Activated CD8-positive, alpha-beta T cell treated with anti-CD3 and anti-CD28 coated beads for 36 hours (primary cell): ENCODE measurements at places on chromosomes 12 and 14. TPM values are rescaled to one million over a fixed set of nuclear protein-coding genes. Genes with fewer than 3 reads are reported as not detected.

NELL2 gene
- total RNA-seq: 106 TPM

GLI1 gene
- total RNA-seq: 0.83 TPM

GRCh38 chr12:92224685-92225331 is 79.2 kb upstream of the BTG1 start:
- peaks cover 12% of the 10 kb centered on the region for H3K4me1 ChIP-seq
- peaks cover 2% of the 10 kb centered on the region for H3K36me3 ChIP-seq
- H3K27me3 ChIP-seq: no peaks in the 10 kb centered on the region
- no peak overlapping the region for H3K27ac ChIP-seq
- H3K4me3 ChIP-seq: no peak overlapping the region
- DNase-seq: peak; percentile 21

MON2 gene
- total RNA-seq: 29.0 TPM

DNA sequence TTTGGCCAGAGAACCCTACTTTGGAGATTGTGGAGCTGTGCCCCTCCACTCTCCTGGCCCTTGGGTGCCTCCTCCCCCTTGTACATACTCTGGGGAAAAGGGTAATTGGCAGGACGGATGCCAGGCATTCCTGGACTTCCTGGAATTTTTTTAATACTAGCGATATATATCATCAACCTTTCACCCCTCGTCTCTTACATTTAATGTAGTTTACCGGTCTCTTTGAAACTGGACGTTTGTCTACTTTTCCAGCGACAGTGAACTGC is 767 bp upstream of the CRY1 start:
- peaks cover 3% of the 10 kb centered on the region for H3K27me3 ChIP-seq
- H3K4me3 ChIP-seq: no peak overlapping the region
- H3K36me3 ChIP-seq: peaks cover 2% of the 10 kb centered on the region
- DNase-seq: no peak

DNA sequence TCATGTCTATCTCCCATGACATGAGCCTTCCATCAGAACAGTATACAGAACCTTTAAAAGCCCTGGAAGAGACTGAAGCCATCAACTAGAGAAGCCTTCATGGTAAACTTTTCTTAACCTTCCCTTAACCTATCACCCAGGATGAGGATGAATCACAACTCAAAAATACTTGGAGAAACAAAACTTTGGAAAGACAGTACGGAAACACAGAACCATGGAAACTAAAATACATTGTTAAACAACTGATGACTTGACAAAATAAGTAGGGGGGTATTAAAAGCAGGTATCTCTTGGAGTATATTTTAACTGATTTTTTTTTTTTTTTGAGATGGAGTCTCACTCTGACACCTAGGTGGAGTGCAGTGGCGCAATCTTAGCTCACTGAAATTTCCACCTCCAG is 8.7 kb downstream of the TM7SF3 start:
- peaks cover 27% of the 10 kb centered on the region for H3K4me1 ChIP-seq
- no peak overlapping the region for H3K27ac ChIP-seq
- no peaks in the 10 kb centered on the region for H3K27me3 ChIP-seq
- H3K36me3 ChIP-seq: peaks cover 12% of the 10 kb centered on the region
- no peak for DNase-seq
- H3K4me3 ChIP-seq: no peak overlapping the region

- peaks cover 11% of the 10 kb centered on the region for H3K36me3 ChIP-seq
- H3K4me3 ChIP-seq: no peak overlapping the region
- peaks cover 30% of the 10 kb centered on the region for H3K4me1 ChIP-seq
- H3K27me3 ChIP-seq: no peaks in the 10 kb centered on the region
Measured at GRCh38 chr12:108611884-108612415, 14.1 kb upstream of the TMEM119 start.

LTBP2 gene
- 0.04 TPM for total RNA-seq

KLHL33 gene
- total RNA-seq: 0.54 TPM

TMEM63C gene
- 3.6 TPM for total RNA-seq

DNA sequence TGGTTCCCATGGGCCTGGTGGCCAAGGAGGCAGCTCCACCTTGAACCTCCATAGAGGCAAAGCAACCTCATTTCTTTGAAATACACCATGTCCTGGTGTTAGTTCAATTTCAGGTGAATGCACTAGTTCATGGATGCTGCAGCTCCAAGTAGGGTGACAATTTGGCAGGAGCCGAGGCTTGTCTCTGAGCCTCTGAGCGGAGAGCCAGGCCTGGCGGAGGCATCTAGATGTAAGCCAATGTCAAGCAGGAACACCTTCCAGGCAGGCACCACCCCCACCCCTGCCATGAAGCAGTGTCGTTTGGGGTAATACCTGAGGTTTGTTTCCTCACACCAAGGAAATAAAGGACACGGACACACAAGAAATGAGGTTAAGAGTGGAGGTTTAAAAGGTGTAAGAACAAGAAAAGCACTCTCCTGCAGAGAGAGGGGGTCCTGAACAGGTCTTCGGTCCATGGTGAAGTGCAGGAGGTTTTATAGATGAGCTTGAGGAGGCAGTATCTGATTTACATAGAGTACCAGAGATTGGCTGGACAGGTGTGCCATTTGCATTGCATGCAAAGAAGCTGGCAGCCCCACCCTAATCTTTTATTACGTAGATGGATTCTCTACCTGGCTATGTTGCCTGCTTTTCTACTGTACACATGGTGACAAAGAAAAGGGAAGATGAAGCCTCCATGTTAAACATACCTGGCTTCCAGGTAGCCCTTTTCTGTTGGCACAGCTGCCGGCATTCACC is 60.3 kb downstream of the RIN3 start:
- no peak overlapping the region for H3K27ac ChIP-seq
- peaks cover 58% of the 10 kb centered on the region for H3K36me3 ChIP-seq
- H3K4me3 ChIP-seq: no peak overlapping the region
- DNase-seq: no peak
- peaks cover 82% of the 10 kb centered on the region for H3K4me1 ChIP-seq

KRT75 gene
- not detected for total RNA-seq

GRCh38 chr12:91367234-91367849 is 184.7 kb upstream of the DCN start:
- no peaks in the 10 kb centered on the region for H3K27me3 ChIP-seq
- H3K4me3 ChIP-seq: no peak overlapping the region
- no peaks in the 10 kb centered on the region for H3K4me1 ChIP-seq
- H3K27ac ChIP-seq: no peak overlapping the region

NFATC4 gene
- total RNA-seq: 2.0 TPM

SERPINA9 gene
- not detected for total RNA-seq

- no peaks in the 10 kb centered on the region for H3K27me3 ChIP-seq
- no peaks in the 10 kb centered on the region for H3K4me1 ChIP-seq
- H3K36me3 ChIP-seq: no peaks in the 10 kb centered on the region
Measured at GRCh38 chr12:45561488-45561887, 168.0 kb upstream of the ARID2 start.

CMA1 gene
- 0.34 TPM for total RNA-seq

GRCh38 chr12:31773223-31773750 is 44.5 kb upstream of the AMN1 start:
- H3K27me3 ChIP-seq: no peaks in the 10 kb centered on the region
- H3K36me3 ChIP-seq: no peaks in the 10 kb centered on the region
- no peak overlapping the region for H3K27ac ChIP-seq
- H3K4me1 ChIP-seq: peaks cover 14% of the 10 kb centered on the region

GRCh38 chr12:81137801-81138200 is 59.9 kb downstream of the ACSS3 start:
- no peak for DNase-seq
- H3K36me3 ChIP-seq: no peaks in the 10 kb centered on the region
- no peak overlapping the region for H3K4me3 ChIP-seq
- no peaks in the 10 kb centered on the region for H3K27me3 ChIP-seq
- no peaks in the 10 kb centered on the region for H3K4me1 ChIP-seq

DNA sequence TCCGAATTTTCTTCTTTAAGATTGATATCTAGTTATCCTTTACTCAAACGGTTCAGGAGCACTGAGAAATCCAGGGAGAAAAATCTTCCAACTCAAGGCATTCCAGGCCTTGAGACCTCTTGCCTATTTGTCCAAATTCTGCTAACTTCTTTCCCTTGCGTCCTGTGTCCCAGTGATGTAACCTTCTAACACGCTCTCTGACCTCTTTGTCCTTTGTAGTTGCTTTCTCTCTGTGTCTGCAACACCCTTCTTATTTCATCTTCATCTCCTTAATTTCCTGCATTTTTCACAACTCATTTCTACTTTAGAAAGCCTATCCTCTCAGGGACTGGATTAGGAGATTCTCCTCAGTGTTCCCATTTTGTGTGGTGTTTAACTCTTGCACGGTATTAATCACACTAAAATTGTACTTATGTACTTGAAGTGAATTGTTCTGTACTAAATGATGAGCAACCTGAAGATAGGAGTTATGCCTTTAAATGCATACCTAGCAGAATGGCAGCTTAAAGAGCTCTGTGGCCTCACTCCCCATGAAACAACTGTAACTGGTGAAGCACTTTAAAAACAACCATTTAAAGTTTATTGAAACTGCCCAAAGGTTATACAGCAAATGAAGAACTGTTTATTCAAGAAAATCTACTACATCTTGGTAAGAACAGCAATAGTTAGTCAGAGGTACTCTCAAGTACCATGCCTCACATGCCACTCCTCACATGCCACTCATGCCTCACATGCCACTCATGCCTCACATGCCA is 7.4 kb upstream of the SNAPC1 start:
- H3K36me3 ChIP-seq: peaks cover 23% of the 10 kb centered on the region
- no peak overlapping the region for H3K4me3 ChIP-seq
- peaks cover 3% of the 10 kb centered on the region for H3K27me3 ChIP-seq
- no peak overlapping the region for H3K27ac ChIP-seq
- H3K4me1 ChIP-seq: peaks cover 15% of the 10 kb centered on the region
- DNase-seq: no peak

GRCh38 chr12:121575952-121576625 is 4.7 kb downstream of the KDM2B start:
- peaks cover 12% of the 10 kb centered on the region for H3K36me3 ChIP-seq
- DNase-seq: no peak
- no peak overlapping the region for H3K4me3 ChIP-seq
- H3K27me3 ChIP-seq: no peaks in the 10 kb centered on the region
- H3K4me1 ChIP-seq: peaks cover 17% of the 10 kb centered on the region

- peak overlapping the region; percentile 99 for H3K27ac ChIP-seq
- H3K27me3 ChIP-seq: no peaks in the 10 kb centered on the region
- peak overlapping the region; percentile 95 for H3K4me3 ChIP-seq
- peak; percentile 81 for DNase-seq
Measured at GRCh38 chr12:14768823-14769405, 34.4 kb downstream of the WBP11 start.

GRCh38 chr14:71163842-71164629 is 256.8 kb downstream of the PCNX1 start:
- DNase-seq: no peak
- no peaks in the 10 kb centered on the region for H3K36me3 ChIP-seq
- no peak overlapping the region for H3K27ac ChIP-seq
- peaks cover 6% of the 10 kb centered on the region for H3K27me3 ChIP-seq
- H3K4me3 ChIP-seq: no peak overlapping the region

GRCh38 chr14:56358851-56359614 is 220.6 kb upstream of the TMEM260 start:
- H3K4me1 ChIP-seq: peaks cover 4% of the 10 kb centered on the region
- DNase-seq: peak; percentile 58
- H3K4me3 ChIP-seq: no peak overlapping the region
- no peaks in the 10 kb centered on the region for H3K36me3 ChIP-seq
- H3K27ac ChIP-seq: no peak overlapping the region

DNA sequence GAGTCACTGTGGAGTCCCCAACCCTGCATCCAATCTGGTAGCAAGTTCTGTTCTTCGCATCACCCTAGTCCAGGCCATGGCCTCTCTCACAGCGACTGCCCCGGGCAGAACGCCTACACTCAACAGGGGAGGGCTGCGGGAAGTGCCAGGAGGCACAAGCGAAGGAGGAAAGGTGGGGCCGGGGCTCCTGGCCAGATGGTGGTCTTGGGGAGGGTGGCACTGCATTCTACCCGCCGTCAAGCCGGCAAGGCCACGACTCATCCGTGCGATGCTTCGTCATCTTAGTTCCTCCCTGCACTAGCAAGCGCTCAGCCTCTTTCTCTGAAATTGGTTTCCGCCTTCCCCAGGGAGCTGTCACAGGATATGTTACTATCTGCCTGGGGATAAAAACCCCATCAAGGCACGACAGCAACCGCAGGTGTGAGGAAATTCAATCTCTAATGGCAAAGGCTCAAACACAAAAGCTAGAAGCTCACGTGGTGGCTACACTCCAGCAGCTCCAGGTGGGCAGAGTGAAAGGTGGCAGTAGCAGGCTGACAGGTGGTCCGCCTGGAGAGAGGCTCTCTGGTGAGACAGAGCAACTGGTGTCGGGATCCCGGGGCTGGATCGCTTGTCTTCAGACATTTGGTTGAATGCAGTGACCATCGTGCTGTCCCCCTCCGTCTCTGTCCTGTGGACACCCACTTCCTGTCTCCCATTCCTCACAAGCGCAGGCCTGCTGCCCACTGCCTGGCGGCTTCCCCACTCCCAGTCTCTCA is 34.1 kb downstream of the ACADS start:
- peaks cover 7% of the 10 kb centered on the region for H3K36me3 ChIP-seq
- DNase-seq: no peak
- H3K4me1 ChIP-seq: no peaks in the 10 kb centered on the region
- H3K4me3 ChIP-seq: no peak overlapping the region
- no peak overlapping the region for H3K27ac ChIP-seq
- no peaks in the 10 kb centered on the region for H3K27me3 ChIP-seq

- H3K36me3 ChIP-seq: peaks cover 14% of the 10 kb centered on the region
- DNase-seq: no peak
- H3K27ac ChIP-seq: no peak overlapping the region
- no peak overlapping the region for H3K4me3 ChIP-seq
- H3K27me3 ChIP-seq: no peaks in the 10 kb centered on the region
- H3K4me1 ChIP-seq: no peaks in the 10 kb centered on the region
Measured at GRCh38 chr14:103576371-103577024, 13.7 kb downstream of the COA8 start.

- no peaks in the 10 kb centered on the region for H3K36me3 ChIP-seq
- DNase-seq: no peak
- peaks cover 11% of the 10 kb centered on the region for H3K27me3 ChIP-seq
- H3K27ac ChIP-seq: no peak overlapping the region
- no peak overlapping the region for H3K4me3 ChIP-seq
- peaks cover 3% of the 10 kb centered on the region for H3K4me1 ChIP-seq
Measured at GRCh38 chr14:78005325-78005724, 164.8 kb upstream of the NRXN3 start.

SNW1 gene
- total RNA-seq: 121 TPM

DNA sequence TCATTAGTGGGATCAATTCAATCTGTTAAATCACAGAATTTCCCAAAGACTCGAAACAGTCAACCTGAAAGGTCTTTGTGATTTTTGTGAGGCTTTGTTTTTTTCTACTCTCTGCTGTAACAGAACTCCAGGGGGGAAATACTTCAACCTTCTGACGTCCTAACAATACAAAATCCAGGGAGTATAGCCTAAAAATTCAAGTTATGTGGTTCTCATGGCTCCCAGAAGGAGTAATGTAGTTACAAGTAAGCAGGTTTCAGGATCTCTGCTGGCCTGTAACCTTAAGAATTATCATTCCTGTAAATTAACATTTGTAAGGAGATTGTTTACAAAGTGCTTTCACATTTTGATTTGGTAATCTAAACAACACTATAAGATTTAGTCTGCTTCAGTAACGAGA is 39.9 kb downstream of the VEZT start:
- no peaks in the 10 kb centered on the region for H3K27me3 ChIP-seq
- no peak overlapping the region for H3K4me3 ChIP-seq
- DNase-seq: no peak
- peaks cover 28% of the 10 kb centered on the region for H3K36me3 ChIP-seq

GRCh38 chr12:47882781-47883546 is 21.8 kb downstream of the VDR start:
- H3K27ac ChIP-seq: peak overlapping the region; percentile 96
- H3K4me3 ChIP-seq: peak overlapping the region; percentile 76
- DNase-seq: peak; percentile 78
- H3K27me3 ChIP-seq: no peaks in the 10 kb centered on the region
